ENCODE measurements at places on chromosomes 12 and 14. TPM values are rescaled to one million over a fixed set of nuclear protein-coding genes. Genes with fewer than 3 reads are reported as not detected.

CMA1 gene
- polyA plus RNA-seq, result 0.42 TPM

GALNT6 gene
- polyA plus RNA-seq, result 6.3 TPM

WDHD1 gene
- 24.9 TPM for polyA plus RNA-seq

AQP5 gene
- 1.2 TPM for polyA plus RNA-seq

DNA sequence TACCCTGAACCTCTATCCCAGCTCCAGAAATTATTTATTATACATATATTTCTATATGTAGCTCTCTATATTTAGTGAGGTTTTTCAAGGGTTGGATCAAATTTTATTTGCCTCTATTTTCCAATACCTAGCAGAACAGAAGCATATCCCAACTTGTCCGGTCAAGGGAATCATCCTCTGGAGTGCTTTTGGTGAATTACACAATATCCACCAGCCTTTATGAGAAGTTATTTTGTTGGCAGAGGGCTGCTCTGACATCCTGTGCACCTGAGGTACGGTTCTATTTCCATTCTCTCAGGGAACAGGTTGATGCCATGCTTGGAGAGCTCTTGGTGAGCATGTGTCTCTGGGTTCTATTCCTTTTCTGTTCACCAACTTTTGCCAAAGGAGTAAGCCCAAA lies 1056.4 kb downstream of the GALC start:
- DNase-seq, result no peak

GRCh38 chr14:95455246-95455645 lies 61.2 kb downstream of the SYNE3 start:
- no peak for DNase-seq

DNA sequence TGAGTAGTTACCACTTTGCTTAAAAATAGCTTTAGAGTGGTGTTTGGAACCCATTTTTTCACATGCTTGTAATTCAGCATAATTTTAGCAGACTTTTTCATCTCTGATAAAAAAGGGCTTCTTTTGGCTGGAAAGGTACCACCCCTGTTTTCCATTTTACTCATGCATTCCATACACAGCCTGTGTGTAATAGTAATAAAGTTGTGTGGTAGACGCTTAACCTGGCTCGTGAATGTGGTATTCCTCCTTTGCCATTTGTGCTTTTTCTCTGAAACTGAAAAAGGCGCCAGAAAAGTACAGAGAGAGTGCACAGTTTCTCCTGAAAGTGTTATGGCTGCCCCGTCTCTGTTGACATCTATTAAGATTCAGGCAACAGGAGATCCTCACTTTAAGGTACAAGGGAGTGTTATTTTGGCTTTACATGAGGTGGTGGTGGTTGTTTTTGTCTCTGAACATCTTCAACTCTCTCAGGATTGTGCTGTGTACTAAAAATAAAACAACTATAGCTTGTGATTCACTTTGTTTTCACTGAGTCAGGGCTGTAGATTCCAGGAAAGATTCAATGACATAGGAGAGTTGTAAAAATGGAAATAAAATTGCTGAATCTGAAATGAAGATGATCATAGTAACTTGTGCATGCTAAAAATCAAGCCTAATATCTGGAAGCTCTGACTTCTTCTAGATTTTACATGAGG lies 45.6 kb upstream of the MIS18BP1 start:
- no peak for DNase-seq

GRCh38 chr12:54526812-54527630 lies 22.4 kb upstream of the PDE1B start:
- peak; percentile 59 for DNase-seq

GRCh38 chr14:43204816-43205215 lies 1302.3 kb downstream of the FSCB start:
- no peak for DNase-seq

- no peak for DNase-seq
Measured at GRCh38 chr12:47282206-47282605, 202.4 kb upstream of the AMIGO2 start.

DNA sequence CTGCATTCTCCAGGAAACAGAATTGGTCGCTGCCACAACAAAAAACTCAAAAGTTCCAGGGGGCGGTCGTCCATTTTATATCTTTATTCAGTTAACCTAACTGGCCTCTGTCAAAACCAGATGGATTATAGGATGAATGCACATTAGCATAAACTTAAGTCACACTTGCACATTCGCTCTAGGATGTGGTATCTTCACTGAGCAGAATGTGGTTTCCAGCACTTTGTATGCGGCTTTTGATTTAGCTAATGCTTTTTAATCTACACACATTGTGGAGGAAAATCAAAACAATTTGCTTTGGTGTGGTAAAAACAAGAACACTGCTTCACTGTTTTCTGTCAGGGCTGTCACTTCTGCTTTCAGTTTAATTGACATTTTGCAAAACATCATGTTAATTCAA lies 4.5 kb downstream of the TAS2R50 start:
- DNase-seq, result no peak

DNA sequence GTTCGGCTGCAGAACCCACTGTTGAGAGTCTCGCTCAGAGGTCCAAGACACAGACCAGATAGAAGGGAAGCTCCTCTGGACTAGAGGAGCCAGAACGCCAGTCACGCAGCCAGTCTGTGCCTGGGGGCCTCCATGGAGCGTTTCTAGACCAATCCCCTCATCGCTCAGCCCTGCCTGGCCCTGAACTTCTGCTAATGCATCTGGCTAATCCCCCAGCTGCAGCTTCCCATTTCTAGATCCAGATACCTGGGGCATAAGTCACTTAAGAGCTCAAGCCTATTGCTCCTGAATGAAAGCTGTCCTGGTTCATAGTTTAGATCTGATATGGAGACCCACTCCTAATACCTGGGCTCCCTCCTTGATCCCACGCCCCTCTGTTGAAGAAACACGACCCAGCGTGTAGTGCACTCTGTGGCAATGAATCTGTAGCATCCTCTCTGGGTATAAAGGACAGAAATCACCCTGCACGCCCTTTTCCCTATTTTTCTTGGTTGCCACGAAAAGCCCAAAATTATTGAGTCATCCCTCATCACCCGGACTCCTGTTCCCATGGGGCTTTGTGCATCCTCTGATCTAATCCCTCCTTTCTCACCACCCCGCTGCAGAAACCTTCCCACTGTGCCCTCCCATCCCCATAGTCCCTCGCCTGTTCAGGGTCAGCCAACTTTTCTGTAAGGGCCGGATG lies 341.6 kb upstream of the FKBP4 start:
- no peak for DNase-seq

GRCh38 chr12:86091681-86092080 lies 164.5 kb downstream of the MGAT4C start:
- no peak for DNase-seq

- DNase-seq, result peak; percentile 91
Measured at GRCh38 chr14:76961631-76962302, 66.7 kb downstream of the IRF2BPL start.

DNA sequence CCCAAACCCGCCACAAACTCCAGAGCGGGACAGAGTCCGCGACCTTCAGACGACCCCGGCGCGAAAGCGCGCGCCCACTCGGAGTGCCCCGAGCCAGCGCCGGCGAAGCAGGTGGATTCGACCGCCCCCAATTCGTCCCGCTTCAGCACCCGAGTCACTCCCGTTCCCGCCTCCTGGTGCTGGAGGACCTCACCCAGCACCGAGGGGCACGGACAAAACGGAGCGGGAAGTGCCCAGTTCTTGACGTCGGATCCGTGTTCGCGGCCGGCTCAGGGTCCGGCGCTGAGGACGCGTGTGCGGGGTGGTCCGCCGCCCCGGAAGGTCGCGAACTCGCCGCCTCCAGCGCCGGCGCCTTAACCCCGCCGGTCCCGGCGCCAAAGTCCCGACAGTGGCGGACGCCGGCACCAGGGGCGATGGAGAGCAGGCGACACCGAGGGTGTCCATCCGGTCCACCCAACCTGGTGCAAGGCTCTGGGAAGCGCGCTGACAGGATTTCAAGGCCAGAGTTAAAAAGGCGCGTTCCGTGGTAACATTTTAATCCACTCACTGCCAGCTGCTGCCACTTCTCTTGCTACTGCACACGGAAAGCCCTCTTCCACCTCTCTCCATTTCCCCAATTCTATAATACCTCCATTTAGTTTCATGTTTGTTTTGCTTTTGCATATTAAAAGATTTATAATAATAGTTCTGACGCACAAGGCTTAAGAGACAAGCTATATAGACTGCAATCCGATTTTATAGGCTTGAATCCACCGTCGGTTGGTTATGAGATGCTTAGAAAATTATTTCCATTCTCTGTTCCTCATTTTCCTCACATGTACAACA lies 240.0 kb upstream of the CPNE8 start:
- peak; percentile 55 for DNase-seq

Data from left kidney (tissue), 8 donors.